ENCODE measurements at places on chromosomes 1 and 21.
A peak's percentile ranks its signal among the peaks of the same experiment; 100 is the strongest.

DNA sequence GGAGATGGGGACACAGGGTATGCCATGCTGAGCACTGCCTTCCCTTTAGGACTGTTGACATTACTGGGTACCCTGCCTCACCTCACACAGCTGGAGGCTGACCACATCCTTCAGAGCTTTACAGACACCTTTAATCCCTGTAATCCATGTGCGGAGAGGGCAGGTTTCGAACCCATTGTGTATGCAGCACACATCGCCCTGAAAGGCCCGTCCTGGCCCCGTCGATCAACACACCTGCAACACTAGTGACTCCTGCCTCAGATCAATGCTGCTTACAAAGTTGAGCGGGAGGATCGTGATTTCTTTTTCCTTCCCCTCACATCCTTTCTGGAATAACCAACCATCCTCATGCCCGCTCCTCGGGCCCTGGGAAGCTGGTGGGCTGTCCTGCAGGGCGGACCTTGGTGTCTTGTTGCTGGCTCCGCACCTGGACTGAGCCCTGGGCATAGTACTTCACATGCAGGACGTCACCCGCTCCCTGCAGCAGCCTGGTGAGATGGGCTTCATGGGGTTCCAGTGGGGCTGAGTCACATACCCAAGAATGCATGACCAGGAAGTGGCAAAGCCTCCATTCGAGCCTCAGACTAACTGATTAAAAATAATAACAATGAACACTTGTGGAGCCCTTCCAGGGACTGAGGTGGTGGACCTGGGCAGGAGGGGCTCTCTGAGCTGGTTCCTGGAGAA, 403.6 kb downstream of the PTPRU start:
- peak; percentile 52 for DNase-seq

- peak; percentile 43 for DNase-seq
Measured at GRCh38 chr1:155175927-155176371, 2.3 kb downstream of the TRIM46 start.

GRCh38 chr1:9256332-9256731, 21.8 kb downstream of the H6PD start:
- DNase-seq: no peak

- peak; percentile 55 for DNase-seq
Measured at GRCh38 chr1:55153031-55153430, 62.1 kb downstream of the USP24 start.

- DNase-seq: peak; percentile 68
Measured at GRCh38 chr1:23452011-23452411, 27.5 kb upstream of the TCEA3 start.

DNA sequence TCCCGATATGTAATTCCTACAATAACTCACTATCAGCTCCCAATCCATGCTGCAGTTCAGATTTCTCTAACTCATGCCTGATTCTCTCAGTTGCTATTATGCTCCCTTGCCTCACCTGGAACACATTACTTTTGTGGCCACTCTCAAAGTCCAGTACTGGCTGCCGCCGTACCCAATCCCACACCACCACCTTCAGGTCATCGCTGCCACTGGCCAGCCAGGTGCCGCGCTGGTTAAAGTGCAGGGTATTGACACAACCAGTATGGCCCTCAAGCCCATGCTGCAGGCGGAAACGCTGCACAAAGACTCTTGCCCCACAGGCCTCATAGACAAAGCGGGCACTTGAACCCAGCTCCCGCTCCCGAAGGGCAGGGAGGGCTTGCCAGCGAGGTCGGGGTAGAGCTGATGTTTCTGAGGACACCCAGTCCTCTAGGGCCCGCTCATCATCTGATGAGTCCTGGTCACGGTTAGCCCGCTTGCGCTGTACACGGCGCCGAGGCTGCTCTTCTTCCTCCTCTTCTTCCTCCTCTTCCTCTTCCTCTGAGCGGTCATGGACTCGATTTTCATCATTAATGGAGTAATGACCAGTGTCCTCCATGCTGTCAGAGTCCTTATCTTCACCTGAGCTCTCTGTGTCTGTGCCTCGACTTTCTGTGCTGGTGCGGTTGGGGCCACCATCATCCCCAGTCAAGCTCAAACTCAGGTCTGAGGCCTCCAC, 22.6 kb downstream of the DCAF8 start:
- no peak for DNase-seq

DNA sequence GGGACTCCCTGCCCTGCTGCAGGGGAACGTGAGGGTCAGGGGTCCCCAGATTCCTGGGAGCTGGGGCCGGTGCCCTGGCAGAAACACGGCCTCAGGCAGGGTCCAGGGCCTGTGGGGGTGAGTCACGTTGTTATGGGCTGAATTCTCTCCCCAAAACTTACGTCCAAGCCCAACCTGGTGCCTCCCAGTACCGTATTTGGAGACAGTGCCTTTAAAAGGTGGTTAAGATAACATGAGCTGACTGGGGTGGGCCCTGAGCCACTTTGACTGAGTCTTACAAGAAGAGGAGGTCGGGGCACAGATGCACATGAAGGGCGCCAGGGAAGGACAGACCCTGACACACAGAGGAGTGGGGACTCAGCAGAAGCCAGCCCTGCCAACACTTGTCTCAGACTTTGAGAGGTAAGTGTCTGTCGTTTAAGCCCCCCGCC, 99.9 kb downstream of the WDR4 start:
- DNase-seq: peak; percentile 65

- DNase-seq: no peak
Measured at GRCh38 chr1:247430434-247430833, 14.5 kb downstream of the NLRP3 start.

DNA sequence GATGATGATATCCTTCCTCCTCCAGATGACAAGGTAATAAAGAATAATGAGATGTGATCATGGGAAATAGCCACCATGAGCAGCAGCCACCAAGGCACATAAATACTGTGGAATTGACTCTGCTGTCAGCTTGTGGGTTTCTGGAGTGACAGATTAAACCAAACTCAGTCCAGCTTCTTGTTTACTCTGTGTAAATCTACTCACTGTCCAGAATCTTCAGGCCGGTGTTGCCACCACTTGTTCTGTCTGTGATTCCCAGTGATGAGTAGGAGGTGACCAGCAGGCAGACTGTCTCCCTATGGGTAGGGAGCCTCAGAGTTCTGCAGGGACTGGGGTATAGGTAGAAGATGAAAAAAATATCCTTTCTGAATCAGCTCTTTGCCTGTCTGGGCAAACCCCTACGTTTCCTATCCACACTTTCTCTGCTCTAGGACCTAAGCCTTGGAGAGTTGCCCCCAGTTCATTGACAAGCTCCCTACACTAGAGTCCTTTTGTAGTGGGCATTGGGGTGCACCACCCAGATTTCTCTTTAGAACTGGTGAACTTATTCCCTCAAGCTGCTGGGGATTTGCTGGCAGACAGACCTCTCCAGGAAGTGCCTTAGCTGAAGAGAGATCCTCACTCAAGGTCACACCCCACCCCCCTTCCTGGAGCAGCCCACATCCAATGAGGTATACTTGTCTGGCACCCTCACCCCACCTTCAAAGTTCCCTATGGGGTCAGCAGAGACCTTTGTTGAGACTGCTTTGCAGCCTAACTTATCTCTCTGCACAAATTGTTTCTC, 47.6 kb downstream of the ATP1A1 start:
- DNase-seq: peak; percentile 45

- peak; percentile 34 for DNase-seq
Measured at GRCh38 chr21:41375875-41376274, 14.0 kb downstream of the MX2 start.

- no peak for DNase-seq
Measured at GRCh38 chr1:186578325-186579016, 101.8 kb downstream of the PTGS2 start.

DNA sequence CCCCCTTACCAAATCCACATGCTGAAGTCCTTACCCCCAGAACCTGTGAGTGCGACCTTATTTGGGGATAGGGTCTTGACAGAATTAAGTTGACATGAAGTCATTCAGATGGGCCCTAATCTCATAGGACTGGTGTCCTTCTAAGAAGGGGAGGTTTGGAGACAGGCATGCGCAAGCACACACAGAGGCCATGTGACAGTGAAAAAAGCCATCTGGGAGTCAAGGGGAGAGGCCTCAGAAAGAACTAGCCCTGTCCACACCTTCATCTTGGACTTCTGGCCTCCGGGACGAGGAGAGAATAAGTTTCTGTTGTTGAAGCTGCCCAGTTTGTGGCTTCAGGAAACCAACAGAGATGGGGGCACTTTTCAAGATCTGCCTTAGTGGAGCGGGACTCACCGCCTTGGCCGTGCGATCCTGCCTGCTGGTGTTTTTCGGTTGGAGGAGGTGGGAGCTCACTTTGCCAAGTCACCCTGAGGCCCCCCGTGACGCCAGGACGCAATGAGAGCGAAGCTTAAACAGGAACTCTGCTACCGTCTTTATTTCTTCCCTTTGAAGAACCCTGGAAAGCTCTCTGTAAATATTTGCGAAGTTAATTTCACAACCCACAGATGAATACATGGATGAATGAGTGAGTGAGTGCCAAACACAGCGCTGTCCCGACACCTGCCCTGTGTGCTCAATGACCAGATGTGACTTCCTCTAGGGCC, 42.5 kb upstream of the C1orf174 start:
- no peak for DNase-seq

DNA sequence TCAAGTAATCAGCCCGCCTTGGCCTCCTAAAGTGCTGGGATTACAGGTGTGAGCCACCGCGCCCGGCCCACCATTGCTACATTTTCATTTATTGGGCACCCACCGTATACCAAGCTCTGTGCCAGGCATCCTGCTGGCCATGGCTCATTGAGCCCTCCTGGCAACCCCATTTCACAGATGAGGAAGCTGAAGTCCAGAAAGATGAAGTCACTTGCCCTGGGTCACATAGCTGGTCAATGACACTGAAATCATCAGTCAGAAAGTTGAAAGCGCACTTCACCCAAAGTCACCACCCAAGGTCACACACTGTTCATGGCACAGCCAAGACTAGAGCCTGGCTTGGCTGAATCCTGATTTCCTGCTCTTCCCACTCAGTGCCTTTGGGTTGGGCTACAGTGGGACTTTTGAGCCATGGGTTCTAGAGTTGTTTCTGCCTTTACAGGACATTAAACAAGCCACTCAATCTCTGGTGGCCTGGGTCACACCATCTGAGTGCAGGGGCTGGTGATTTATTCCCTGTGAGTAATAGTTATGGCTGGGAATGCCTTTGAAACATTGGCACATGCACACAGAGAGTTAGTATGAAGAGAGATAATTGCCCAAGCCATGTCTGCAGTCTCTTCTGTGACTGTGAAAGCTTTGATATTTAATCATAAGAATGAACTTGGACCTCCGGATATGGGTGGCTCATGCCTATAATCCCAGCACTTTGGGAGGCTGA, 16.0 kb upstream of the ARHGEF10L start:
- no peak for DNase-seq

GRCh38 chr1:29424266-29424665, 187.9 kb downstream of the PTPRU start:
- DNase-seq: no peak

DNA sequence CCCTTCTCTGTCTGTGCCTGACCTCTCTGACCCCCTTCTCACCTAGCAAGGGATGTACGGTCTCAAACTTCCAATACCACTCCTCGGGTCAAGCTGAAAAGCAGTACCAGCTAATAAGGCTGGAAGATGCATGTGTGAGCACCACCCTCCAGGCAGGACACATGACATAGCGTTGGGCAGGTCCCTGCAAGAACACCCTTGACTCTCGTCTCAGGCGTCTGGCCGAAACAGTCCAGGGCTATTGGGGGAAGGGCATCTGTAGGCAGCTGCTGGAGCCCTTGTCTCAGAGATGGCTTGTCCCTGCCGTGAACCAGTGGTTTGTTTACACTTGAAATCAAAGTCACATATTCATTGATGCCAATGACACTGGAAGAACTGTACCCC, 56.5 kb downstream of the CD46 start:
- peak; percentile 62 for DNase-seq

DNA sequence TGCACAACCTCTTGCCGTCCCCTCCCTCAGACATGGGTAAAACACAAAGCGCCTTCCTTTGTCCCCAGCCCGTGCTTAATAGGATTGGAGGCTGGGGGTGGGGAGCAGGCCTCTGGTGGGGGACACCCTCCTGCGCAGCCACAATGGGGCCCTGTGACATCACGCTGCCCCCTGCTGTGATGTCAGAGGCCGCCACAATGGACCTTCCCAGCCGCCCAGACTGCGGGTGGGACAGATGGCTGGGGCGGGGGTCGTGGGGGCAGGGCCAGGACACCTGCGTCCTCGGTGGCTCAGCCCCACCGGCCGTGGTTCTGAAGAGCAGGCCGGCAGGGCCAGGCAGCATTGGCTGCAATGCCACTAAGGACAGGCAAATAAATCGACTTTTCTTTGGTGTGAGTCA, 39.9 kb downstream of the EPHA2 start:
- DNase-seq: peak; percentile 59

- no peak for DNase-seq
Measured at GRCh38 chr1:3135744-3136455, 66.9 kb downstream of the PRDM16 start.

GRCh38 chr21:9738527-9738926, 782.9 kb upstream of the TPTE start:
- DNase-seq: no peak

DNA sequence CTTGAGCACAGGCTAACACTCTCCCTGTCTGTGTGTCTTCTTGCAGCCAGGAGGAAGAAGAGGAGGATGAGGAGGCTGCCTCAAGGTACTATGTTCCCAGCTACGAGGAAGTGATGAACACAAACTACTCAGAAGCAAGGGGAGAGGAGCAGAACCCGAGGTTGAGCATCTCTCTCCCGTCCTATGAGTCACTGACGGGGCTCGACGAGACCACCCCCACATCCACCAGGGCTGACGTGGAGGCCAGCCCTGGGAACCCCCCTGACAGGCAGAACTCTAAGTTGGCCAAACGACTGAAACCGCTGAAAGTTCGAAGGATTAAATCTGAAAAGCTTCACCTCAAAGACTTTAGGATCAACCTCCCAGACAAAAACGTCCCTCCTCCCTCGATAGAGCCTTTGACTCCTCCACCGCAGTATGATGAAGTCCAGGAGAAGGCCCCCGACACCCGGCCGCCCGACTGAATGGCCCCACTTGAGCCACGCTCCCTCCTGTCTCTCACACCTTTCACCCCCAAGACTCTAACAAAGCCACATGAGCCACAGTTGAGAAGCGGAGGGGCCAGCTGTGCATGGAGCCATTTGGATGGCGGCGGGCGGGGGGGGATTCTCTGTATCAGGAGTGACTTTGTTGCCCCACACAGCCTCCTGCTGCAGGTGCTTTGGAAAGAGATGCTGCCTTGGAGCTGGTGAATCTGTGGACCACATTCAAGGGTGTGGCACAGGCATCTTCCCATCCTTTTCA, 27.6 kb upstream of the FHAD1 start:
- no peak for DNase-seq

DNA sequence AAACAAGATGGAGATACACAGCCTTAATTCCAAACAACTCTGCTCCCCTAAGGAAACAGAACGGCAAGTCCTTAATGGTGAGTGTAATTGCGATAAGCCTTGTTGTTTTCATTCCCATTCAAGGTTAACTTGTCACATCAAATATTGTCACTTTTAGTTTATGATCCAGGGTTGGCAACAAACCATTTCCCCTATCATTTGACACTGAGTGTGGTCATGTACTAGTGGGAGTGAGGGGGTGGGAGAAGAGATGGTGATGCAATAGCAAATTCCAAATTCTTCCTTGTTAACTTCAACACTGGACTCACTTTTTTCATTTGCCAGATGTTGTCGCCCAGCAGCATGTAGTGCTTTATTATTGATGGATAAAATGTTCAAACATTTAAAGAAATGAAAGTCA, 140.4 kb downstream of the ZNF326 start:
- DNase-seq: no peak
